ENCODE measurements at places on chromosomes 3 and 15.
A peak's percentile ranks its signal among the peaks of the same experiment; 100 is the strongest.

GRCh38 chr15:80596521-80596976, 98.6 kb upstream of the ABHD17C start:
- no peak for DNase-seq

GRCh38 chr3:95815828-95816227, 998.6 kb upstream of the EPHA6 start:
- DNase-seq, result no peak

DNA sequence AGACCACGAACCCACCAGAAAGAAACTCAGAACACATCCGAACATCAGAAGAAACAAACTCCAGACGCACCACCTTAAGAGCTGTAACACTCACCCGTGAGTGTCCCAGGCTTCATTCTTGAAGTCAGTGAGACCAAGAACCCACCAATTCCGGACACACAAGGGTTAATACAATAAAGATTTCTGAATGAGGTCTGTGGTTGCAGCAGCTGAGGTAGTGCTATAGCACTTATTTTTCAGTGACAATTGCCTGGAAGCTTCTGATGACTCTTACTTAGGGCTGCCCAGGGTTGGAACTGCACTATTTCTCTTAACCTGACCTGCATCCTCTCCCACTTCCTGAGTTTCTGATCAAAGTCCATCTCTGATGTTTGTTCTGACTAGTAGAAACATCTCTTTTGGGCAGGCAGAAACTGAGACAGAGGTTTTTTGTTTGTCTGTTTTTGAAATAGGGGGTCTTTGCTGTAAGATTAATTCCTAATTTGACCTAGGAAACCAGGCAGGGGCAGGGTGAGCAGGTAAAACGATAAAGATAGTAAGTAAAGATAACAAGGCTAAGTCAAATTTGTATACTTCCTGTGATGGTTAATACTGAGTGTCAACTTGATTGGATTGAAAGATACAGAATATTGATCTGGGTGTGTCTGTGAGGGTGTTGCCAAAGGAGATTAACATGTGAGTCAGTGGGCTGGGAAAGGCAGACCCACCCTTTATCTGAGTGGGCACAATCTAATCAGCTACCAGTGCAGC, 169.1 kb downstream of the GAP43 start:
- no peak for DNase-seq

- DNase-seq, result no peak
These were observed 788 bp downstream of the UQCC5 start for GRCh38 chr3:52537165-52537620.

- no peak for DNase-seq
These were observed 39.1 kb upstream of the TM4SF19 start for GRCh38 chr3:196377321-196377720.

DNA sequence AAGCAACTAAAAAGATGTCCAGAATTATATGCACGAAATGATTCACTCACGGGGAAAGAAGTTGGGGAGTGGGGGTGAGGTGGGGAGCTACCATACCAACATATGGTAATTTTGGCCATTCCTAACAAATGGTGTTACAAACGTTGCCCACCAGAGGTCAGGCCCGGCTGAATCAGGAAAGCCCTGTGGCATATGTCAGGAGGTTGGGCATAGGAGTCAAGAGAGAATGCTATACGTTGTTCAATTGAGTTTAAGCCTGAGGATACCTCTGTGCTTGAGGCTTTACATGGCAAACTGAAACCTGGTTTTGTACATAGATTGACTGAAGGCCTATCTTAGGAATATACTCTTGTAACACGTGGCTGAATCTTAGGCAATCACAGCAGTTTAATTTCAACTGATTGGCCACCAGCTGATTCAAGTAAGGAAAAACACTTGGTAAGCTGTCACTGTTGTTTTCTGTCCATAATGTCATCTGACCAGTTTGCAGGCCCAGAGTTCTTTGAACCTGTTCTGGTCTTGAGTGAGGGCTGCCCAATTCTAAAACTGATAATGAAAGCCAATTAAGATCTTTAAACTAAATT, 23.4 kb upstream of the SLC2A2 start:
- DNase-seq, result no peak

DNA sequence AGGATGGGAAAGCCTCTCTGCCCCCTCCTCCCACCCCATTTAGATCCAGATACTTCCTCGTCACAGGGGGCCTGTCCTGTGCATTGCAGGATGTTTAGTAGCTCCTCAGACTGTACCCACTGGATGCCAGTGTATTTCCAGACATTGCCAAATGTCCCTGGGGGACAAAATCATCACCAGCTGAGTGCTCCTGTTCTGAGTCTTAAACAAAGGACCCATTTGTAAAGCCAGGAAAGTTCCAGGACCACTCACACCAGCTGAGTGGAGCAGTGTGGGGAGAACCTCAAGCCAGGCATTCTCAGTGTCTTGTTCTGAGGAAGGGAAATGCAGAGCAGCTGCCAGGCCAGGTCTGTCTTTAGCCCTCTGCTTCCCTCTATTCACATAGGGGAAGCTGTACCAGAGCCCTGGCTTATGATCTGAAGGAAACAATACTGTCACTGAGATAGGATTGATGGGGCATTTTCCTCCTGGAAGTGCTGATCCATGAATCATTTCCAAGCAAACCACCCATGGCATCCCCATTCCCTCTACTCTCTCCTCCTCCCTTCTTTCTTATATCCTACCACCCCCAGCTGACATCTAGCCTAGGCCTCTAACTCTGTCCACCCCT, 67.4 kb upstream of the MEX3B start:
- no peak for DNase-seq

- no peak for DNase-seq
These were observed 37.1 kb downstream of the MAGI1 start for GRCh38 chr3:66001626-66002025.

- DNase-seq, result no peak
These were observed 187.5 kb upstream of the CTNNB1 start for GRCh38 chr3:41011854-41012253.

- DNase-seq, result no peak
These were observed 29.9 kb upstream of the ST3GAL6 start for GRCh38 chr3:98733053-98733811.

GRCh38 chr3:10322352-10322710, 1.4 kb upstream of the SEC13 start:
- no peak for DNase-seq

GRCh38 chr15:93043621-93044300, 45.2 kb downstream of the RGMA start:
- DNase-seq, result no peak

GRCh38 chr3:117036259-117036799, 326.8 kb downstream of the TUSC7 start:
- DNase-seq, result peak; percentile 32

DNA sequence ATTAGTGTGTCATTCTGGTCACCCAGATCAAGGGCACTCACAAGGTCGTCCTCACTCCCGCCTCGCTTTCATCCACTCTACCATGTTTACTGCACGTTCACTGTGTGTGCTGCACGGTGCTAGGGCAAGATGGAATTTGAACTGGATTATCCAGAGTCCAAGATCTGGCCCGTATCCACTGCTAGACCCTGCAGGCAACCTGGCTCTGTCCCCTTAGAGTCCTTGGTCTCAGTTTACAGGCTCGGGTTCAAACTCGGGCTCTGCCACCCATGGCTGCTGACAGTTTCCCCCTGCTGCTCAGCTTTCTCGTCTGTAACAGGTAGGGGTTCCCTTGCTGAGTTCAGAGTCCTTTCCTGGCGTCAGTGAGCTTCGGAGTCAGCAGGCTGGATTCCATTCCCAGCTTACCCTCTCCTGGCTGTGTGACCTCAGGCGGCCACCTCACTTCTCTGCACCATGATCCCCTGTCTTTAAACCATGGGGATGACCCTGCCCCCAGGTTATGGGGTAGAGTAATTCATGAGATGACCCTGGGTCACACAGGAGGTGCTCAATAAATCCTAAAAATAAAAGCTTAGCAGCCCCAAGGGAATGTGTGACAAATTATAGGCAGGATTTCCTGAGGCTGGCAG, 79.6 kb upstream of the SLC6A6 start:
- no peak for DNase-seq

GRCh38 chr15:62153228-62153627, 11.9 kb downstream of the C2CD4B start:
- DNase-seq, result no peak

DNA sequence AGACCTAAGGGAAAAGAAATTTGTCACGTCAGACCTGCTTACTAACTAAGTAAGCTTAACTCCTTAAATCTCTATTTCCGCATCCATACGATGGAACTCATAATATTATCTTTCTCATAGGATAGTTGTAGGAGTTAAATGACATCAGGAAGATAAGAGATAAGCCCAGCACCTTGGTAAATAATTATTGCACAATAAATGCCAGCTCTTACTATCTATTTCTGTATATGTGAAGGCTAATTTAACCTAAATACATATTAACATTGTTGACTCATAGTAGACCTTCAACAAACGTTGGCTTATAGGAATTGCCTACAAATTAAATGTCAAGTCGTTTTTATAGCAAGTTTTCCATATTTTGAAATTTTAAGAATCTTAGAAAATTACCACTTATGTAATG, 709.0 kb downstream of the CADM2 start:
- no peak for DNase-seq

DNA sequence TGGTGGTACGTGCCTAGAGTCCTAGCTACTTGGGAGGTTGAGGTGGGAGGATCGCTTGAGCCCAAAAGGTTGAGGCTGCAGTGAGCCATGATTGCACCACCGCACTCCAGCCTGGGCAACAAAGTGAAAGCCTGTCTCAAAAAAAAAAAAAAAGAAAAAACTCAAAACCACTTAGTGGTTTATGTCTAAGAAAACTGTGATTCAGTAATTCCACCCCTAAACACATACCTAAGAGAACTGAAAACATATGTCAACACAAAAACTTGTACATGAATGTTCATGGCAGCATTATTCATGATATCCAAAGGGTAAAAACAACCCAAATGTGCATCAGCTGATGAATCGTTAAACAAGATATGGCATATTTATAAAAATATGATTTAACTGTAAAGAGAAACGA, 14.3 kb downstream of the SPG21 start:
- DNase-seq, result no peak

GRCh38 chr3:37219266-37219665, 44.9 kb upstream of the LRRFIP2 start:
- DNase-seq, result no peak

GRCh38 chr3:12334786-12335185, 45.9 kb downstream of the PPARG start:
- no peak for DNase-seq

DNA sequence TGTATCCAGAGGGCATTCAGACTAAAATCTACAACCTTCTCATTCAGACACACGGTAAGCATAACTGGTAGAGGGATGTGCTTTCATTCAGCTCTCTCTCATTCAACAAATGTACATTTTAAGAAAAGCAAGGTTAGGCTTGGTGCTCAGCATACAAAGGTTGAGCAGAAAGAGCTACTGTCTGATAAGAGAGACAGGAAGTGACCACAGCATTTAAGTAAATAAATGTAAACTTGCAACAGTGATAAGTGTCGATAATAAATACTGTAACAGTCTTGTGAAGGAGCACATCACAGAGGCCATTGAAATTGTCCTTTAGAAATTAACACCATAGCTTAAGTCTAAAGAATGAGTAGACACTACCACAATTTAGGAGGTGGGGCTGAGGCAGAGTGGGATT, 3.4 kb downstream of the CD96 start:
- no peak for DNase-seq
